ENCODE measurements at places on chromosomes 1 and 21. TPM values are rescaled to one million over a fixed set of nuclear protein-coding genes. Genes with fewer than 3 reads are reported as not detected.

CA14 gene
- not detected for total RNA-seq

AGT gene
- total RNA-seq = not detected

ERICH3 gene
- not detected for total RNA-seq

C1orf87 gene
- not detected for total RNA-seq

CCDC27 gene
- not detected for total RNA-seq

All from dermis microvascular lymphatic vessel endothelial cell (primary cell).